Naive B cell (primary cell): ENCODE measurements at places on chromosomes 2 and 18.

GRCh38 chr2:218722419-218722818 lies 11.8 kb downstream of the TTLL4 start:
- DNase-seq, result no peak

DNA sequence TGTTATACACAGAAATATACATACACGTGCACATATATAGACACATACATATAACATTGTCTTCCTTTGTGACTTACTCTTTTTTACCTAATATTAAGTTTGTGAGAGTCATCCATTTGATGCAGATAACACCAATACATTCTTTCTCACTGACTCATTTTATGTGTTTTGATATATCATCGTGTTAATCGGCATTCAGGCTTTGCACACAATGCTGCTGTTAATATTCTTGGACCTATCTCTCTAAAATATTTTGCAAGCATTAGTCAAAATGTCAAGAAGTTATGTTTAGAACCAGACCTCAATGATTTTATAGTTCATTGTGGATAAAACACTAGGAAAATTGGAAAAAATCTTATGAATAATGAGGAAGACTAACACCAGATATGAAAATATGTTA lies 441.1 kb downstream of the LRATD1 start:
- no peak for DNase-seq

DNA sequence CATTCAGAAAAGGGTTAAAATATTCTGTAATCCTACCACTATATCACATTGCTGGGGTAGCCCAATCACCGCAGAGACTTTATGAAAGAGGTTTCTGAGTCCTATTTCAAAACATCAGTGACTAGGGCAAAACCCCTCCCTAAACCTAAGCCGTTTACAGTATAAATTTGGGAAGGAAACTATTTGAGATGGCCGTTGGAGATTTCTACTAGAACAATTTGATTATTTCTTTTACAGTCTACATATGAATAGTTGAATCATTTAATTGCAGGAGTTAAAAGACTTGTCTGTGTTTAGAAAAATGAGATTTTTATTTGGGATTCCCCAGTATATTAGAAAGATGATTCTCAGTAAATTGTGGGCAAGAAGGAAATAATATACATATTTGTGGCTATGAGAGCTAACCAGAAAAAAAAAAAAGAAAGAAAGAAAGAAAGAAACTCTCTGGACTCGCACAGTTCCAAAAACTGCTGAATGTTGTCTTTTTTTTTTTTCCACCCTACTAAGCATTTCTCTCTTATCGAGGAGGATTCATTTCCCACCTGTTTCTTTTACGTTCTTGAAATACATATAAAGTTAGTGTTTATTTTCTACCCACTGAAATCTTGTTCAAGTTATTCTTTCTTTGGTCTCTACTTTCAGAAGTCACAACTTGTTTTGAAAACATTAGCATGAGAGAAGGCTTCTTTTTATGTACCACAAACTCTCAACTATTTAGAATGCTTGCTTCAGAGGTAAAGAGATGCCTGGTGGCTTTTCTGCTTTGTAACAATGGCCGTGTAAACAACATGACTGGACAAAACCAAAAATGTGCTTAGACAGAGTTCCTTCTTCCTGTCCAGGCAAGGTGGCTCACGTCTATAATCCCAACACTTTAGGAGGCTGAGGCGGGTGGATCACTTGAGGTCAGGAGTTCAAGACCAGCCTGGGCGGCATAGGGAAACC lies 65.9 kb downstream of the BCL2 start:
- no peak for DNase-seq

- DNase-seq, result no peak
Observed at GRCh38 chr2:236626391-236627150, 56.9 kb downstream of the ACKR3 start.

GRCh38 chr2:31136000-31136399 lies 2.2 kb downstream of the GALNT14 start:
- no peak for DNase-seq

DNA sequence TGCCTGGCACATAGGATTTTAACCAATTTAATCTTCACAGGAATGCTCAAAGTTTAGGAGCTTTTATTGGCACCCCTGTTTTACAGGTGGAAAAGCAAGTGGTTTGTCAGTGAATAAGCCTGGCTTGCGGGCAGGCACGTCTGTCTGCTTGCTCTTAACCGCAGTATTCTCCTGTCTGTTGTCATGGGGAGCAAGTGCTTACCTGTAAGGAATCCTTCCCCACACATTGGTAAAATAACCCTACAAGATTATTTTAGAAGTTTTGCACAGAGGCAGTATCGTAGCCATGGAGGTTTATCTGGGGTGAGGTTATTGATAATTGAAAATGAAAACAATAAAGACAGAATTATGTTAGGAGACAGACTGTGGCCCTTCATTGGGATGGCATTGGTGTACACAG lies 174.9 kb downstream of the AGAP1 start:
- DNase-seq, result no peak

DNA sequence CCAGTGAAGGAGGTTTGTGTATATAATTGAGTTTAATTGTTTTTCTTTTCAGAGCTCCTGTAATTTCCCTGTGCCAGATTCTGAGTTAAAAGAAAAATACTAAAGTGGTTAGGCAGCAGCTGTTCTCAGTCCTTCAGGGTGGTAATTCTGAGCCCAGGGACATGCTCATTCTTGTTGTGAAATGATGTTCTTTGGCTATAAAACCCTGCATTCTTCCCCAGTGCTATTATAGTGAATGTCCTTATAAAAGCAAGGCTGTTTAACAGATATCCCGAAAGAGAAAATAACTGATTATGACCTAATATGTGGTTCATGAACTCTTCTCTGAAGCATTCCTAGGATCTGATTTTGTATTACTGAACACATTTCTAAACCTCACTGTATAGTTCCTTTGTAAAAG lies 34.0 kb downstream of the ADAM23 start:
- no peak for DNase-seq

DNA sequence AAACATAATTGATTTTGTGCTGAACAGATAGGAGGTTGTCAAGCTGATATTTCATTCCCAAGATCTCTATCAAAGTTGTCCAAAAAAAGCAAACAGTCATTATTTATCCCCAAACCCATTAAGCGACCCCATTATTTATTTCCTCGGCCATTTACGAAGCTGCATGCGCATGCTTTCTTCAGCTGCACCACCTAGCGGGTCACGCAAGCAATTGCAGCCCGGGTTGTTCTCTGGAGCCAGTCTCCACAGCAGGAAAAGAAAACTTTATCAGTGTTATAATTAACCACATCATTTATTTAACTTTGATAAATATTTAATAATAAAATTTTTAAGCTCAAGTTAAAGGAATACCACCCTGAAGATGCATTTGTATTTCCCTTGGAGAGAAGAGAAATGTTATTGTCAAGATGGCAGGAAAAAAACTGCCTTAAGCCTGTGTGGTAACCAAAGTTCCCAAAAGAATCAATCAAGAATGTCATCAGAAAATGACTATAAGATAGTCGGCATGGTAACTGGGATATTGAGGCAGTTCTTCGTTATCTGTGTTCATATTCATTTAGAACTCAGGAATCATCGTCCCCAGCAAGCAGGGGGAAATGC lies 304.7 kb downstream of the FBXO15 start:
- peak; percentile 40 for DNase-seq

GRCh38 chr18:58298251-58299134 lies 254.5 kb downstream of the NEDD4L start:
- DNase-seq, result no peak
